ENCODE measurements at places on chromosomes 6 and 20. TPM values are rescaled to one million over a fixed set of nuclear protein-coding genes. Genes with fewer than 3 reads are reported as not detected.

HS3ST5 gene
- total RNA-seq: not detected

ID1 gene
- 901 TPM for total RNA-seq

DEFB132 gene
- total RNA-seq: not detected

FAXC gene
- total RNA-seq: 0.39 TPM
